ENCODE measurements at places on chromosomes 2 and 18. TPM values are rescaled to one million over a fixed set of nuclear protein-coding genes. Genes with fewer than 3 reads are reported as not detected.

CFAP53 gene
- 0.18 TPM for total RNA-seq

TIMM21 gene
- 37.9 TPM for total RNA-seq

ASPRV1 gene
- 2.6 TPM for total RNA-seq

TMEM185B gene
- total RNA-seq: 8.9 TPM

L3MBTL4 gene
- 4.2 TPM for total RNA-seq

TMEM37 gene
- 2.0 TPM for total RNA-seq

GNAL gene
- 1.7 TPM for total RNA-seq

ASIC4 gene
- 0.44 TPM for total RNA-seq

CYP27C1 gene
- 2.3 TPM for total RNA-seq

All from muscle of leg (tissue), 16 donors.